Natural killer cell (primary cell): ENCODE measurements at places on chromosomes 13 and 19. TPM values are rescaled to one million over a fixed set of nuclear protein-coding genes. Genes with fewer than 3 reads are reported as not detected.

- H3K27ac ChIP-seq = no peak overlapping the region
- no peak overlapping the region for H3K4me3 ChIP-seq
- H3K4me1 ChIP-seq = no peaks in the 10 kb centered on the region
- DNase-seq = no peak
Observed at GRCh38 chr13:113550453-113550852, 34.1 kb upstream of the TFDP1 start.

The TTC9B gene
- total RNA-seq = not detected

The SULT2A1 gene
- not detected for total RNA-seq

- no peak overlapping the region for H3K4me3 ChIP-seq
- no peaks in the 10 kb centered on the region for H3K27me3 ChIP-seq
- peaks cover 51% of the 10 kb centered on the region for H3K36me3 ChIP-seq
- H3K4me1 ChIP-seq = no peaks in the 10 kb centered on the region
- DNase-seq = no peak
- H3K27ac ChIP-seq = no peak overlapping the region
Observed at GRCh38 chr13:77291774-77292173, 35.1 kb downstream of the MYCBP2 start.

The FXYD7 gene
- total RNA-seq = 4.9 TPM

DNA sequence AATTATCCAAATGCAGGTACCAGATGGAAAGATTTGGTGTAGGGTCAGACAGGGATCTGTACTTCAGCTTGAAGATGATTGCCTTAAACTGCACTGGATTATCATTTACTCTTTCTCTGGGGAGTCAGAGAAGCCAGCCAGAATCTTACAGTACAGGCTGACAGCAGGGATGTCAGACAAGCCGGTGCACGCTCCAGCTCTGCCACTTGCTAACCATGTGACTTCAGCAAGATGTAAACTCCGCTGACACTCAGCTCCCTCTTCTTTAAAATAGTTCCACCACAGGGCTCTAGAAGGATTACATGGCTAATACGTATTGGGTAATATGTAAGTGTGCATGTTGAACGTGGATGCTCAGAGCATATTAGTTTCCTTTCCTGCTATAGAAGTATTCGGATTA is 251.4 kb upstream of the MAB21L1 start:
- H3K4me1 ChIP-seq = no peaks in the 10 kb centered on the region
- DNase-seq = no peak
- H3K27ac ChIP-seq = no peak overlapping the region
- no peak overlapping the region for H3K4me3 ChIP-seq
- H3K36me3 ChIP-seq = no peaks in the 10 kb centered on the region
- peaks cover 2% of the 10 kb centered on the region for H3K27me3 ChIP-seq
